ENCODE measurements at places on chromosomes 1 and 21.

GRCh38 chr21:25487046-25487594 lies 120.2 kb downstream of the MRPL39 start:
- DNase-seq = no peak

- DNase-seq = no peak
These were observed 69.8 kb downstream of the GPR88 start for GRCh38 chr1:100607628-100608240.

DNA sequence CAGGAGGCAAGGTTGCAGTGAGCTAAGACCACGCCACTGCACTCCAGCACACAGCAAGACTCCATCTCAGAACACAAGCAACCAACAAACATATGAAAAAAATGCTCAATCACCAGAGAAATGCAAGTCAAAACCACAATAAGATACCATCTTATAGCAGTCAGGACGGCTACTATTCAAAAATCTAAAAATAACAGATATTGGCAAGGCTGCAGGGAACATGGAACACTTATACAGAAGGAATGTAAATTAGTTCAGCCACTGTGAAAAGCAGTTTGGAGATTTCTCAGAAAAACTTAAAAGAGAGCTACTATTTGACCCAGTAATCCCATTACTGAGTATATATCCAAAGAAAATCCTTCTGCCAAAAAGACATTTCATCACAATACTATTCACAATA lies 27.6 kb upstream of the POGK start:
- DNase-seq = no peak

DNA sequence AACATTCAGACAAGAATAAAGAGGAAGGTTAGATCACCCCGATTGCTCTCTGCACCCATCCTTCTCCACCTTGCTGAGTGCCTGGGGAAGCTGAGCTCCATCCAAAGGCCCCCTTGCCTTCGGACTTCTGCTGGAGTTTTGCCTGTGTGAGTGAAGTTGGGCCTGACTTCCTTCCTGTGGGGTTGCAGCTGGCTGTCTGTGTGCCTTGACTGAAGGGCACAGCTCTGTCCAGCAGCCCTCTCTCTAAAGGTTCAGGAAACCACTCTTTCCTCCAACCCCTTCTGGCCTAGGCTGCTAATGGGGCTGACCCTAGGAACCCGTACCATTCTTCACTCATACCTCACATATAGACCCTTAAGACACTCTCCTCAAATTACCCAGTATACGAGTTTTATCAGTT lies 173.4 kb upstream of the HMCN1 start:
- no peak for DNase-seq
